NCI-H2029 (cell line): ENCODE measurements at places on chromosomes 16 and 17.

GRCh38 chr16:21260870-21261791 lies 17.0 kb downstream of the CRYM start:
- DNase-seq = peak; percentile 21

DNA sequence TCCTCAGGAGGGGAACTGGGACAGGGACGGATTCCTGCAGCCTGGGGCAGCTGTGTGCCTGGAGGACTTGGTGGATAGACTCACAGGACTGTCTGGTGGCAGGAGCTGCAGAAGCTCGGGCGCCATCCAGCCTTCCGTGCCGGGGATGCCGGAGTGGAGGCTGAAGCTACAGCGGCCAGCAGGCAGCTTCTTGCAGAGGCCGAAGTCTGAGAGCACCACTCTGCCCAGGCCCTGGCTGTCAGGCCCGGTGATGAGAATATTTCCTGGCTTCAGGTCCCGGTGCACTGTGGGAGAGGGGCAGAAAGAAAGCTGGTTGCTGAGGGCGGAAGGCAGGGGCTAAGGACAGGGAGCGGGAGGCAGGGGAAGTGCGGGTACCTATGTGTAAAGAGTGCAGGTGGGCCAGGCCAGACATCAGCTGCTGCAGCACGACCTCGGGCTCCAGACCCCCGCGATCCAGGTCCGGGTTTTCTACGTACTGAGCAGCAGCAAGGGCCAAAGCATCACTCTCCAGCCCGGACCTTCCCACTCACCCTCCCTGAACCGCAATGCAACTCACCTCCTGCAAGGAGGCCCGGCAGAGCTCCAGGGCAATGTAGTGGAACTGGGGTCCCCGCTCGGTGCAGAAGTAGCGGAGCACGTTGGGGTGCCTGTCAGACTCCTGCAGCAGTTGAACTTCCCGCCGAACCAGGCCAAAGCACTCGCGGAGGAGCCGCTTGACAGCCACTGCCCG lies 16.1 kb downstream of the PLK1 start:
- no peak for DNase-seq

- DNase-seq = no peak
Observed at GRCh38 chr16:27399969-27400368, 2.0 kb upstream of the IL21R start.

DNA sequence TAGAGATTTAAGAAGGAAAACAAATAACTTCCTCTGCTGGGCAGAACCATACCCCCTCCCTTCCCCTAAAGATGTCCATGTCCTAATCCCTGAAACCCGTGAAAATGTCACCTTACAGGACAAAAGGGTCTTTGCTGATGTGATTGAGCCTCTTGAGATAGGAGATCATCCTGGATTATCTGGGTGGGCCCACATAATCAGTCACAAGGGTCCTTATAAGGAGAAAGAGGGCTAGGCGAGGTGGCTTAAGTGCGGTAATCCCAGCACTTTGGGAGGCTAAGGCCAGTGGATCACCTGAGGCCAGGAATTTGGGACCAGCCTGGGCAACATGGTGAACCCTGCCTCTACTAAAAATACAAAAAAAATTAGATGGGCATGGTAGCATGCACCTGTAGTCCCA lies 12.0 kb upstream of the SLC39A11 start:
- DNase-seq = no peak

DNA sequence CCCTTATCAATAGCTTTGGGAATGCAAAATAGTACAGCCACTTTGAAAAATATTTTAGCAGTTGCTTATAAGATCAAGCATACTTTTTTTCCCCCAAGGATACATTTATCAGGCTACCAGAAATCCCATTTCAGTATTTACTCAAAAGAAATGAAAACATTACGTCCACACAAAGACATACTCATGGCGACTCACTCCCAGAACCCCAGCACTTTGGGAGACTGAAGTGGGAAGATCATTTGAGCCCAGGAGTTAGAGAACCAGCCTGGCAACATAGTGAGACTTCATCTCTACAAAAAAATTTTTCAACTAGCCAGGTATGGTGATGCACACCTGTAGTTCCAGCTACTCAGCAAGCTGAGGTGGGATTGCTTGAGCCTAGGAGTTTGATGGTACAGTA lies 5.9 kb downstream of the SKA2 start:
- DNase-seq = no peak

DNA sequence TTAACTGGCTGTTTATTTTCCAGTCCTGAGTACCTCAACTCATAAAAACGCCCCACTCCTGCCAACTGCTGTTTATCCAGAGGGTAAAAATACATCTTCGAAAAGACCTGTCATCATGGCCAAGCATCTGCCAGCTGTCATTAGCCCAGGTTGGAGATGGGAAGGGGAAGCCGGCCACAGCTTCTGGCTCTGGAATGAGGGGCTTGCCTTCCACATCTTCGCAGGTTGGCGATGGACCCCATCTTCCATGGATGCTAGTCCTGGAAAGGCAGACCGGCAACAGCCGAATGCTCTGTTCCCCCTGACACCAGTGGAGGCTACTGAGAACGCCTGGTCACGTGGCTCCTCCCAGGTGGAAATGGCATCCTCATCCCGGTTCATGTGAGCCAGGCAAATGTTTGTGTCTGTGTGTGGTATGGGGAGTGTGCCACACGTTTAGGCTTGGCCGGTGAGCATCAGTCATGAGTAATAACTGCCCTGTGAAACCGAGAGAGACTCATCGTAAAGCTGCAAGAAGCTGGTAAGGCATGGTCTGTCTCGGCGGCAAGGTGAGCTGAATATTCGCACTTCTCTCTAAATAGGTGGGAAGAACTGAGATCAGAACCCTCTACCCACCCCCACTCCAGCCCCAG lies 420 bp upstream of the KRTAP17-1 start:
- no peak for DNase-seq

GRCh38 chr16:68772030-68772681 lies 35.1 kb downstream of the CDH1 start:
- no peak for DNase-seq

- DNase-seq = no peak
Observed at GRCh38 chr17:79041723-79042420, 17.9 kb downstream of the C1QTNF1 start.

- DNase-seq = no peak
Observed at GRCh38 chr17:43789482-43789881, 9.2 kb downstream of the CFAP97D1 start.

GRCh38 chr17:15998031-15998562 lies 1.4 kb downstream of the ZSWIM7 start:
- DNase-seq = no peak

DNA sequence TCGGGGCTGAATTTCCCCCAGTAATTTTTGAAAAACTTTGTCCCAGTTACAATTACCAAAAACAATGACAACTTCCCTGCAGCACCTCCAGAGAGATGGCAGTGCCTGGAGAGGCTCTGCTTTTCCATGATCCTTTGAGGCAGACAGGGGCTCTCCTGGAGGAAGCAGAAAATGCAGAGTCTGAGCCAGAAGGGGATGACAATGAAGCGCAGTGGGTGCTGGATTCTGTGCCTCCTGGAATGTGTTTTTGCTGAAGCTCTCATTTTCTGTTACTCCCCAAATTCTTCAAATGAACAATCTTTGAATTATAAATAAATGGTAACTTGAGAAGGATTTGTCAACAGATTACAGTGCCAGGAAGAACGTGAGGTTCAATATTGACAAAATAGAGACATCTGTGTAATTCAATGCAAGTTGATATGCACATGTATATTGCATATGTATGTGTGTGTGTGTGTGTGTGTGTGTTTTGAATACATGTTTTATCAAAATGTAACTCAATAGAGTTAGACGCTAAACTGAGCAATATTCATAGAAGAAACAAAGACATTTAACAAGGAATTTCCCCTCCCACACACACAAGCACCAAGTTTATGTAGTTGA lies 9.7 kb upstream of the RUSF1 start:
- DNase-seq = no peak

GRCh38 chr16:50093607-50094539 lies 28.1 kb downstream of the HEATR3 start:
- no peak for DNase-seq

DNA sequence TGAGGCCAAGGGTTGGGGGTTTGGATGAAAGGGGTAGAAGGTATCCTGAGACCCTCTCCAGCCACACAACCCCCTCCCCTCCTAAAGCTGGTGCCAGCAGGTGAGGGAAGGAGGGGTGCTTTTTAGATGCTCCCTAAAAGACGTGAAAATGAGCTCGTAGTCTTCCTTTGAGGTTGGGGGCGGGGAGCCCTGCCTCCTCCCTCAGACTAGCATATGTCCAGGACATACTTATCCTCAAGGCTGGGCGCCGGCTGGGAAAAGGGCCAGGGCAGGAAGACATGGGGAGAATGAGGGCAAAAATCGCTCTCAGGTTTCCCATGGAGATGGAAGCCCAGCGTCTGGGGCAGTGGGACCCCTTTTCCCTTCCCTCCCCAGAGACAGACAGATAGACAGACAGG lies 26.7 kb downstream of the SRCIN1 start:
- DNase-seq = no peak

- DNase-seq = no peak
Observed at GRCh38 chr16:51431517-51432241, 280.6 kb upstream of the SALL1 start.

DNA sequence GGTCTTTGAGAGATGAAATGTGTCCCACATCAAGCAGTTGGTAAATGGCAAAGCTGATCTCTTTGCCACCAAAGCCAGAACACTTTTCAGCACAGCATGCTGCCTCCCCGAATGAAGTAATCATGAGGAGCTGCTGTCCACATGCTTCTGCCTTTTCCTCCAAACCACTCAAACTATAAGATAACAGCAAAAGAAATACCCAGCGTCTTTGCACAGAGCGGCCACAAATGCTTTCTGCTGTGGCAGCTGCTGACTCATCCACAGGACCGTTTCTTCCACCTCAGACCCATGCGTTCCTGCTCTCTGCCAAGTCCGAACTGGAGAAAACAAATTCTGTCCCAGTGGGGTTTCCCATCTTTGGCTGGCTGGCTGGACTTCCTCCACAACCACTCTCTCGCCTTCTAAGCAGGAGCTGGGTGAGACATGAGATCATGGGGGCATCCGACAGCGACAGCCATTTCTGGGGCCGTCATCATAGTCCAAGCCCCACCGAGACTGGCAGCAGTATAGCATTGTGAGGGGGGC lies 27.1 kb downstream of the TBC1D3B start:
- no peak for DNase-seq

DNA sequence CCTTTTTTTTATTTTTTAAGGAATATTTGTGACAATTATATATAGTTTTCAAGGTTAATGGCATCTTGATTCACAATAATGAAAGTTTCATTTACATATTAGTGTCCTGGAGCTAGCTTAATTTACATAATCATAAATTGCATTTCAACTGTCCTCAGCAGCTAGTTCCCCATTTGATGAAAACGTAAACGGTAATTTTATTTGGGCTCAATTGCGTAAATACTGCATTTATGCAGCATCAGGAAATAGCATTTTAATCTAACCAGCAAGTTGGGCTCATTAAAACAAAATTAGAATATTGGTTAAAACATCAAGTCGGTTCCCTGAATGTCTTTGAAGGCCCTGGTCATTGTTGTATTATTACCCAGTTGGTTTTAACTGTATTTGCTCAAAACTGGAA lies 136.8 kb upstream of the CDH5 start:
- no peak for DNase-seq

GRCh38 chr17:40063901-40064531 lies 1.3 kb downstream of the THRA start:
- no peak for DNase-seq

GRCh38 chr17:57905875-57906455 lies 49.2 kb downstream of the CUEDC1 start:
- DNase-seq = no peak

DNA sequence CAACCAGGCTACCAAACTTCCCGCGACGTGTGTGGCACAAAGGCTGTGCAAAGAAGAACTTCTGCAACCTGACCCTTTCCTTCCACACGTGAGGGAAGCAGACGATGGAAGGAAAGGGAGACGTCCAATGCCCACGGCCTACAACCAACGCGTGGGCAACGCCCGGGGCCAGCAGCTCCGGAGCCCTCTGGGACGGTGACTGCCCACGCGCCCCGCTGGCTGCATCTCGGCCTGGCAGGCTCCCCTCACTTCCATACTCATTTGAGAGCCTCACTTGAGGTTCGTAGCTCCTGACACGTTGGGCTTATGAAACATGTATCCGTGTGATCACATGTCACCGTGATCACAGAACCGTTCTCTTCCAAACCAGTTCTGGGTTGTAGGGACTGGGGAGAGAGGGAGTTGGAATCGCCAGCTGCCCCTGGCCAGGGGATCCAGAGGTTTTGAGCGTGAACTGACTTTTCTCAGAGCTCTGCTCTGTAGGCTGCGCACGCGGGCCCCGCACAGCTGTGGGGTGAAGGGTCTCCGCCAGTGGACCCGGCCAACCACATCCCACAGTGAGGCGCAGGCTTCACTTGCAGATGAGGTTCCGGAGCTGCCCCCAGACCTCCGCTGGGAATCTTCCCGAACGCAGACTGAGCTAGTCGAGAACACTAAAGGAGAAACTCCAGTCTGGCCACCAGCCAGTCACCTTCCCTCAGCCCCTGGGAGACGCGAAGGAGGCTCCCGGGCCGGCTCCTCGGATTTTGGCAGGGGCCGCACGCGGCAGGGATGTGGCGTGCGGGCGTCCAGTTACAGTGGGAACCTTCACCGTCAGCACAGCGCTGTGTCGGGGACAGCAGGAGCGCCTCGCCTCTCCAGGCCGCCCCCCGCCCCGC lies 1.0 kb downstream of the LMF1 start:
- no peak for DNase-seq

DNA sequence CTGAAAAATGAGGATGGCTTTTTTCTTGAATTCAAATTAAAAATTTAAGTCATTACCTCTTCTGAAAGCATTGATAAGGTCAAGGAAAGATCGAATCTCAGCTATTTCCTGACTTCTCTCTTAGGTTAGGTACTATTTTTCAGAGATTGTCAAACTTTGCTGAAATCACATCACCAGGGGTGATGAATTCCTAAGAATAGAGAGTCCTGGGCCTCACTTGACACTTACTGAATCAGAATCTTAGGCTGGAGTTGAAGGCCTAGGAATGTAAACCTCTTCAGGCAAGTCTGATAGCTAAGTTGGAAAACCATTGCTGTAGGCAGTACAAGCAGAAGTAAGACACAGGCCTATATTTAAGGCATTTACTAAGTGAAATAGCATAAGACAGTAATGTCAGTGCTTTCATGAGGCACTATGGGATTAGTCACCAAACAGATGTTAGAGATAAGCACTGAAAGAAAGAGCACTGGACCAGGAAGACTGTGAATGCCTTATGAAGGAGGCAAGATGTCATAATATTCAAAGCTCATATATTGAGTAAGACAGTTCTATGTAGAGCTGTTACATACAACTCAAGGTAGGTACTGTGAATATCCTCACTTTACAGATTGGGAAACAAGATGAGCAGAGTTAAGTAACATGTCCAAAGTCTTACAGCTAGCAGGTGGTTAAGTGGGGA lies 21.5 kb downstream of the DCAF7 start:
- no peak for DNase-seq
